ENCODE measurements at places on chromosomes 2 and 18.

- no peak for DNase-seq
Measured at GRCh38 chr18:63249771-63250170, 69.8 kb downstream of the BCL2 start.

DNA sequence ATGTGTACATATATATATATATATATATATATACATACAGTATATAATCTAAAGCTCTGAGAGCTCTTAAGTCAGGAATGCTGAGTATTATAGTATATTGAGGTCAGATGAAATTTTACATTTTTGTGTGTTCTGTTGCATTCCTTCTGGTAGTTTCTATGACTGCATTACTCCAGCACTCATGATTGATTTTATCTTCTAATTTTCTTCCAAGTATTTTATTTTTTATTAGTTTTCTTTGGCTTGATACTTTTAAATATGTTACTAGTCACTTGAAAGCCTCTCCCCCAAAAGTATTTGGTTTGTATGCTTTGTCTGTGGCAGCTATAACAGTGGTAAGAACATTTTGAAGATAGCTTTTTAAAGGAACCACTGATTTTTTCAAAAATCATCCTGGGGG, 25.0 kb downstream of the METTL21A start:
- DNase-seq = no peak

- no peak for DNase-seq
Measured at GRCh38 chr2:121388371-121388770, 103.4 kb upstream of the TFCP2L1 start.

DNA sequence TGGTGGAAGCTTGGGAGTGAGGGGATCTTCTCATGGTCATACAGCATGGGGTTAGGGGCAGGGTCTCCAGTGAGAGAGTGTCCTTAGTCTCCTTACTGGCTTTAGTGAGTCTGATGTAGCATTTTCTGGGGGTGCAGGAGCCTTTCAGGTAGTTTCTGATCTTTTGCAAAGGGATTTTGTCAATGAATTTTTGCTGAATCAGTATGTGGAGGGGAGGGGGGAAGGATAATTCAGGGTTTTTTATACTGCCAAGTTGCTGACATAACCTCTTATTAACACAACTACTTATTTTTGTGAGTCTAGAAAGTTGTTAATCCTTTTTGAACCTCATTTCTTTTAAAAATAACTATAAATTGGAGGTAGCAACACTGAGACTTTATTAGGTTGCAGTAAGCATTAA, 35.3 kb upstream of the ZDBF2 start:
- DNase-seq = no peak

DNA sequence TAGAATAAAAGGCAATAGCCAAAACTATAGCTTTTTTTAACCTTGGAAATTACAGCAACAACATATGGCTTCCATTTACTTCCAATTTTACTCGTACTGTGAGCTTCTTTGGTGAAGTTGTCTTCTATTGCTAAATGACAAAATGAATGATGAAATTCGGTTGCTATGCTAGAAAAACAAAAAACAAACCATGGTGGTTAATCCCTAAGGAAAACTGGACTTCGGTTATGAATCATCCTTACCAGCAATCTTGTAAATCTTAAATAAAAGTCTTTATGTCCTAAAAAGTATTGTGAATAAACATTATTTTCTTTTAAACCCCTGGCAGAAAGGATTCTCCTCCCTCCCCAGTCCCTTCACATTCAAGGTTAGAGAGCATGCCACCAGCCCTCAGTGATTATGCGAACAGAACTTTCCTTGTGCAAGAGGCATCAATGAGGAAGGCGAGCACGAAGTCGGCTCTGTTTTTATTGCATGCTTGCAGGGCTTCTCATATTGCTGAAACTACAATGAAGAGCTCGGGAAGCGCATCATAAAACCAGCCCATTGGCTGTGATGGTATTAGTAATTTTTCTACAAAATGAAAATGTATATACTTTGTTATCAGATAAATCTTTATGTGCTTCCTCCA, 62.9 kb downstream of the ZNF521 start:
- no peak for DNase-seq

DNA sequence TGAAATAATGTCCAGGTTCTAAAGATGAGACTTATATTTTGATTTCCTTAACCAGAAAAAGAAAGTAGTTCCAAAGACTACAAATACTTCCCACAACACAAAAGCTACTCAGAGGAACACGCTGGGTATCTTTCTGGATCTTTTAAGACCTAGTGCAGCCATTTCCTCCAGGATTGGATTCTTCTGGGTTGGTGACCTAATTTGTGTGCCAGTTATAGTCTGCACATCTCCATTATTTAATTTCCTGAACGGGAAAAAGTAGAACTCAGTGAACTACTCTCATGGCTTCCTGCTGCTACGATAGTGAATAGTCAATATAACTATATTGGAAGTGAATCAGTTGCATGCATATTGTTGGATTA, 1.5 kb downstream of the TMEM87B start:
- DNase-seq = no peak

GRCh38 chr2:40550085-40550484, 98.2 kb upstream of the SLC8A1 start:
- no peak for DNase-seq

DNA sequence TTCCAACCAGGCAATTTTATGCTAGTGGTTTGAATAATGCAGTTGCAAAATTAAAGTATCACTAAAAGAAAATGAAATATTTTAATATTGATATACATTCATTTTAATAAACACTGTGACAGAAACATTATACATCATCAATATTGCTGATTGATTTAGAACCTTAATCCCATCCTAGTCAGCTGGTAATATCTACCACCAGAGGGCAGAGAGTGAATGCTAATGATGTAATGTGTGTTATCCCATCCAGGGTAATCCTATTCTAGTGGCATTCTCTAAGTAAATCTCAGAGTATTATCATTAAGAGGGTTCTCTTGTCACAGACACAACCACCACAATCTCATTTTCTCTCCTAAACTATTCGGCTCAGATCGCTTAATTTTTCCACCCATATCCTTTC, 477.4 kb downstream of the CPS1 start:
- DNase-seq = peak; percentile 31

- peak; percentile 58 for DNase-seq
Measured at GRCh38 chr2:224584785-224585210, 365 bp downstream of the CUL3 start.

- no peak for DNase-seq
Measured at GRCh38 chr2:230960026-230960425, 35.0 kb upstream of the GPR55 start.

DNA sequence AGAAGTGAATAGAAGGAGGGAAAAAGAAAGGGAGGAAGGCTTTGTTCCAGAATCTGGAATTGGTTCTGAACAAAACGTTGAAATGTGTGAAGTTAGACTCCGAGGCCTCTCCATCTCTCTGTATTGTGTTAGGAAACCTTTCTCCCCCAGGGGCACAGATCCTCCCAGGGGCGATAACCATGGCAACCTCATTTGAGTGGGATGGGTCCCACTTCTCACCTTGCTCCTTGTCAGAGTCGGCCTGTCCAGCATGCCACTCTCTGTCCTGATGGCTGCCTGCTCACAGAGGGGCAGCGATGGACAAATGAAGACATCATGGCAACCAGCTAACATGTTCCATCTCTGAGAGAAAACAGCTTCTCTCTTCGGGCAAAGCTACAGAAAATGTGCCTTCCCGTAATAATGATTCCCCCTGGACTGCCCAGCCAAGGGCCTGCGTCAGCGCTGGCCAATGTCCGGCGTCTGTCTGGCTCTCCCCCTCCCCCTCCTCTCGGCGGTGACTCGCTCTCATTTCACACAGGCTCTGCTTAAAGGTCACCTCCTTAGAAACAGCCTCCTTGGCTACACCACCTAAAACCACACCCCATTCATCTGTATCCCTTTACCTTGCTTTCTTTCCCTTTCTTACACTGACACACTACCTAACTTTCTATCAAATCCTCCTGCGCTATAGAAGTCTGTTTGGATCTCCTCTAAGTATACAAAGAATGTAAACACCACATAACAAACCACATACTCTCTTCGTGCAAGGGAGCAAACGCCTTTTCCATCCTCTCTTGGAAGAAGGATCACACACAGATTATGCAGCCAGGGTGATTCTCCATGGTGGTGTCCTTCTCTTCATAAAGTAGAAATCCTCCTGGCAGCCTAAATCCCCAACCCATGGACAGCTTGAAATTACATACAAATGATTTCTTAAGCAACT, 32.1 kb upstream of the TTC39C start:
- no peak for DNase-seq
